ENCODE measurements at places on chromosomes 4 and X. TPM values are rescaled to one million over a fixed set of nuclear protein-coding genes. Genes with fewer than 3 reads are reported as not detected.

The NHSL2 gene
- total RNA-seq, result 38.0 TPM

The CPZ gene
- total RNA-seq, result 7.0 TPM

The FGFR3 gene
- total RNA-seq, result 5.4 TPM

DNA sequence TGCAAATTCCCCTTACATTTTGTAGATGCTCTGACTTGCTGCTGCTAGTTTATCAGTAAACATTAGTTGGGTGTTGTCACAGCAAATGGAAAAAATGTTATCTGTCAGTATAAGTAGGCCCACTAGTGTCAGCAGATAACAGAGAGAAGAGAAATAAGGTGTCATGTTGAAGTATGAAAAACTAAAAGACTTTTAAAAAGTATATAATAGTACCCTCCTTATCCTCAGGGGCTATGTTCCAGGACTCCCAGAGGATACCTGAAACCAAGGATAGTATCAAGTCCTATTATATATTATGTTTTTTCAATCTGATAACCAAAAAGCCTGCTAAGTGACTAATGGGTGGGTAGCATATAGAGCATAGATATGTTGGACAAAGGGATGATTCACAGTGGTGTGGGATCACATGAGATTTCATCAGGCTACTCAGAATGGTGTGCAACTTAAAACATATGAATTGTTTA lies 11.6 kb upstream of the BMP2K start:
- no peak for DNase-seq

- no peak for DNase-seq
Measured at GRCh38 chrX:139924069-139924695, 8.7 kb downstream of the ATP11C start.

DNA sequence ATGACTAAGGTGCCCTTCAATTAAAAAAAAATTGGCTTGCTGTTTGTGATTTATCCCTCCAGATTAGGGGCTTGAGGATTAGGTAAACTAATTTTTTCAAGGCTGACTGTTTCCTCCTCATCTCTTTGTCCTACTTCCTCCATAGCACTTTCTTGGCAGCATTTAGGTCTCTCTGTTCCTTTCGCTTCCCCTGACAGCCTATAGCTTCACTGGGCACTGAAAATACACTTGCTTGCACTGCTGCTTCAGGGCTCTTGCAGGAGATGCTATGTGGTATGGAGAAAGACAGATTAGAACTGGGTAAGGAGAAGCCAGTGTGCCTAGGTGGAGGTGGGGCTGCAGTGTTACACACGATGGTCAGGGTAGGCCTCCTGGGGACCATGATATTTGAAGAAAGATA lies 112.3 kb upstream of the SFRP2 start:
- DNase-seq, result no peak

DNA sequence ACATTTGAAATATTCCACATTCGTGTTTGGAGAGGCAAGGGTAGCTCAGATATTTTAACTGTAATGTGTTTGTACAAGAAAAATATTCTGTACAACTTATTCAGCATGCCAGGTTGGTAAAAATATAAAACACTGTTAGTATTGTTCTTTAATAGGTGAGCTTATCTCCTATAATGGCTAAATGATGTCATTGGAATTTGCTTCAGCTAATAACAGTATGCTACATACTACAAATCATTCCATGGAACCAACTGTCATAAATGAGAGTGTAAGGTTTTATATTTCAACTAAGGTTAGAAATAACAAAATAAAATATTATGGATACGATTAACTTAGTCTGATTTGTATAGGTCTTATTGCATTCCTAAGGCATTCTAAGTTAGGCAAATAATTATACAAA lies 206.6 kb downstream of the ADGRL3 start:
- DNase-seq, result no peak

- DNase-seq, result no peak
Measured at GRCh38 chrX:114787061-114787460, 203.2 kb downstream of the HTR2C start.

GRCh38 chrX:13235930-13236329 lies 83.9 kb downstream of the ATXN3L start:
- DNase-seq, result no peak

DNA sequence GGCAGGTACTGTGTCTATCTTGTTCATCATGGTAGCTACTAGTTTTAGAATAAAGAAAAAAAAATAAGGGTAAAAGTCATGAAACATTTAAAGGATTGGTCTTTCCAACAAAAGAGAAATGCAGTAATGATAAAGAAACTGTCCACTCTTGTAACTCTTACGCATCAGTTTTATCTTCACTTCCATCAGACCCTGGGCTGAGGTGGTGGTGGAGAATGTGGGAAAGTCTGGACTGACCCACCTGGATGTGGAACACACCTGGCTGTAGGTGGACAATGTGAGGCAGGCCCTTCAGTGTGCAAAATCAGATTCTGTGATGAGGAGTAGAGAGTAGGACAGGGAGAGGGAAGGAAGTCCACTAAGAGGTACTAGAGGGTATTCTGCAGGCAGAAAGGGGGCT lies 128.6 kb downstream of the RASL11B start:
- no peak for DNase-seq

DNA sequence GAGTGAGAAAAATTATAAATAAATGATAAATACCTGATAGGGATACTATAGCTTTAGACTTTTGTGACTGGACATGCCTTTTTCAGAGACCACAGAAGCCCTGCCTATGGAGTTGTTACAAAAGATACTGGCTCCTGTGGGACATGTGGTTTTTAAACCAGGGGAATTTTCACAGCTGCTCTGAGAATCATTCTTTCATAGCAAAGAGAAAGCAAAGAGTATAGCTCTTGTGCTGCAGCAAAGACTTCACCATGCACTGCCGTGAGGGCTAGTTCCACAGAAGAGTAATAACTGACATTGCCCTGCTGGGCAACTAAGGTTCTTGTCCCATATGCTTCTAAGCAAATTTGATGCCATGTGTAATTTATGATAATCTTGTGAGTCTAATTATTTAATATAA lies 98.2 kb downstream of the MAPK10 start:
- DNase-seq, result no peak

GRCh38 chr4:176464748-176465147 lies 145.0 kb downstream of the SPCS3 start:
- no peak for DNase-seq

DNA sequence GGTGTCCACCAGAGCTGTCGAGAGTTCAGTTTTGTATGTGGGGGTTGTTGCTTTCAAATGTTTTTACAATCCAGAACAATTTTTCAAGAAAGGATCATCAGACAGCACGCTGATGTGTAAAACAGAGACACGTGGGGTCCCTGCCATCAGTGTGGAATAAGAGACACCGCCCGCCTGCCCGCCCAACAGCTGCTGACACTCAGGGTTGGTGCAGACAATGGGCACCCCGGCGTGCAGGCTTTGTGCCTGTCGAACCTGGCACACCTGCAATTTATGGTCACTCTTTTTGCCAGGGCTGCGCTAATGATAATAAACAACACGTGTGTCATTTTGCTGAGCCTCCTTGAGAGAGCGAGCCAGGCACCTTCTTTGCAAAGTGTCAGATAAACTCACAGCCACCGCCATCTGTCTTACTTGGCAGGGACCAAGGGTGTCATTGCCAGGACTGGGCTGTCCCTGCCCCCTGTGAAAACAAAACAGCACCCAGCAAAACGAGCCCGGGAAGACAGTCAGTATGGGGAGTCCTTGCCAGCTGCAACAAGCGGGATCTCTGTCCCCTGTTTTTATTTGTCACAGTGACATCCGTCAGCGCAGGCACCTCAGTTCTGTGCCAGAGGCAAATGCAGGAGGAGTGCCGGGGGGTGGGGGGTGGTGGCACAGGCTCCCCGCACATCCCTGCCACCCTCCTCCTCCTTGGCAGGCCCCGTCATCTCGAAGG lies 69.1 kb downstream of the PSAPL1 start:
- no peak for DNase-seq

DNA sequence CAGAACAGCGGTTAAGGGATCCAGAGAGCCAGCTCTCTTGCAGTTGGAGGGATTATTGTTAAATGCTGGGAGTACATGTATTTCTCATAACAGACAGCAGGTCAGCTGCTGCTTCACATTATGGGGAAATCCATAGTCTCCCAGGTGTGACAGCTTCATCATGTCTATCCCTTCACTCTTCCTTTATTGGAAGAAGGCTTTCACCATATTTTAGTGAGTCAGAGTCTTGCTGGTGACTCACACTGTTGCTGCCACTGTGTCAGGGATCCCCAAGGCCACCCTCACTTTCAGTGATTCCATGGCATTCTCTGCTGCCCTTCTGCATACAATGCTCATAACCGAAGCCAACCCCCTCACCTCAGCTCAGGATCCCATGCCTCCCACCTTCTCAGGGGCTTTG lies 32.9 kb upstream of the PAGE5 start:
- DNase-seq, result no peak

GRCh38 chr4:182928061-182928460 lies 10.9 kb upstream of the DCTD start:
- no peak for DNase-seq

Data from sciatic nerve (tissue), 2 donors.